ENCODE measurements at places on chromosomes 1 and 21.

DNA sequence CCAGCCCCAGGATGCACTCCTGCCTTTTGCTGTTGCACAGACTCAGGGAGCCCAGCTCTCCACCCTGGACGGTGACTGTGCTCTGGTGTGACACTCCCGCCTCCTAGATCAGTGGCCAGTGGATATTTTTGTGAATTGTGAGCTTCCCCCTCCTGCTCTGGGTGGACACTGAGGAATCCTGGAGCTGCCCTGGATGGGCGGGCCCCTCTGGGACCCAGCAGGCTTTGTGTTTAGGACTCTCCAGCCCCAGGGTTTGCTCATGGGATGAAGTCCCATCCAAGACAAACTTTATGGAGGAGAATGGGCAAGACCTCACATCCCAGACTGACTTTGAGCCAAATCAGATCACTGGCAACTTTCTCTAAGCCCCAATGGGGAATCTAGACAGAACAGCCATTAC, 16.1 kb downstream of the SLC6A9 start:
- DNase-seq, result no peak

GRCh38 chr1:248821641-248822040, 4.1 kb downstream of the SH3BP5L start:
- no peak for DNase-seq

DNA sequence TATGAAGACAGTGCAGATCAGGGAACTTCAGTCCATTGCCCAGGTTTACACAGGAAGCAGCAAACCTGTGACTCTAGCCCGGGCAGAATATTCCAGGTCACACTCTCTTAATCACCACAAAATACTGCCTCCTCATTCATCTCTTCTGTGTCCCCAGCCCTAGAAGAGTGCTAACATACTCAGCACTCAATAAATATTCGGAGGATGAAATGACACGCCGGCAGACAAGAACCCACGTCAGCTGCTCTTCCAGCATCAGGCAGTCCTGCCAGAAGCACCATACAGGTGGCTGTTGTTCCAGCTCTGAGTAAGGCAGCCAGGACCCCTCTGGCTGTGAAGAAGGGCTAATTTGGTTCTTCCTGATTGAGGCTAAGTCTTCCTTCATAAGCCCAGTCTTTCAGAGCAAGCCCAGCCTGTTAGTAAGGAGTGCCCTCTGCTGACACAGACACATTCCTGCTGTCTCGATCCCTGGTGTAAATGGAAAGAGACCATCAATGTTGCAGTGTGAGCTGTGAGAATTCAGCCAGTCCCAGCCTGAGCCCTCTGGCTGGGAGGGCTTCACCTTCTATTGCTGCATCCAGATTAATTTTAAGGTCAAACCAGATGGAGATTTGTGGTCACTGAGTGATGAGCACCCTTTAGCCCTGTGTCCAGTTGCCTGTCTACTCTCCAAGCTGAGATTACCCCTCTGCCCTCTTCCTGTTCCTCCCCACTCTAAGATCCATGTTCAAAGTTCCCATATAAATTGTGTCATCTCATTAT, 45.0 kb upstream of the KIRREL1 start:
- peak; percentile 53 for DNase-seq

GRCh38 chr1:12047120-12047876, 15.8 kb upstream of the TNFRSF8 start:
- DNase-seq, result no peak

DNA sequence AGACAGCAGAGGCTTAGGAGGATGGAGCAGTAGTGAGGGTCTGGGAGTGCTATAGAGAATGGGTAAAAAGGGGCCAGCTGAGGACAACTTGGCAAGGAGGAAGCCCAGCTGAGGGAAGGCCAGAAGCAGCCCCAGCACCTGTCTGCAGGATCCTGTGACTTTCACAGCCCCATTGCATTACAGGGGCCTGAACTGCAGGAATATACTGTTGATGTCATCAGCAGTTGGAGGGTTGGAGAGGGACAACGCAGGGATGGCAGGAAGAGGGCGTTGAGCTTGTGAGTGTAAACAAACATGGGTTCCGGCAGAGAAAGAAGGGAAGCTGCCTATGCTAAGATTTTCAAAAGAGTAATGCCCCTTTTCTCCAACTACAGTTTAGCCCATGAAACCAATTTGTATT, 628.5 kb downstream of the SMYD3 start:
- no peak for DNase-seq

GRCh38 chr1:105419030-105419429, 1637.4 kb upstream of the PRMT6 start:
- no peak for DNase-seq

GRCh38 chr1:32960819-32961355, 3.7 kb downstream of the RNF19B start:
- DNase-seq, result no peak

DNA sequence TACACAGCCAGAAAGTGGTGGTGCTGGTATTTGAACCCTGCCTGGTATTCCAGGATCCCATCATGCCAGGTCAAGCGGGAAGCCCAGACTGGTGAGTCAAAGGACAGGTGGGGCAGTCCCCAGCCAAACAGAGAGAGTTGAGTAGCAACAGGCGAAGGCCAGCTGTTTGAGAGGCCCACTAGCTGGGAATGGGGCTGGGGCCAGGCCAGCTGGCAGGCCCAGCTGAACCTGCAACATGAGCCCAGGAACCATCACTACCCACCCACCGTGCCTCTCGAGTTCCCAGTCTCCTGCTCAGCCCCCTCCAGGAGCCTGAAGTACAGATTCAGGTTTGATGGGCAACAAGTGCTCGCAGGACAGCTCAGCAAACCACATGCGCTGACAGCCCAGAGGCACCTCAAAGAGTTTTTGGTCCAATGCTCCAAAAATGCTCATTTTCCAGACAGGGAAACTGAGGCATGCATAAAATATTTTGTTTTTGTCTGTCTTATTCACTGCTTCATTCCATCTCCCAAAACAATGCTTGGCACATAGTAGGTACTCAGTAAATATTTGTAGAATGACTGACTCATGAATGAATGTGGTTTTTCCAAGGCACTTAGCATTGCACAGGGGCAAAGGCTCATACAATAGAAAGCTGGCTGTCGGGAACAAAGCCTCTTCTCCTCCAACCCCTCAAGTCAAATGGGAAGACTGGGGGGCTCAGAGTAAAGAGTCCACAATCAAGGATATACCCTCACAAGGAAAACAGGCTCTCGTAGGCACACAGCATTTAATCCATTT, 42.5 kb upstream of the CLIC4 start:
- no peak for DNase-seq

- DNase-seq, result no peak
Observed at GRCh38 chr1:95701450-95702173, 467.6 kb downstream of the RWDD3 start.

DNA sequence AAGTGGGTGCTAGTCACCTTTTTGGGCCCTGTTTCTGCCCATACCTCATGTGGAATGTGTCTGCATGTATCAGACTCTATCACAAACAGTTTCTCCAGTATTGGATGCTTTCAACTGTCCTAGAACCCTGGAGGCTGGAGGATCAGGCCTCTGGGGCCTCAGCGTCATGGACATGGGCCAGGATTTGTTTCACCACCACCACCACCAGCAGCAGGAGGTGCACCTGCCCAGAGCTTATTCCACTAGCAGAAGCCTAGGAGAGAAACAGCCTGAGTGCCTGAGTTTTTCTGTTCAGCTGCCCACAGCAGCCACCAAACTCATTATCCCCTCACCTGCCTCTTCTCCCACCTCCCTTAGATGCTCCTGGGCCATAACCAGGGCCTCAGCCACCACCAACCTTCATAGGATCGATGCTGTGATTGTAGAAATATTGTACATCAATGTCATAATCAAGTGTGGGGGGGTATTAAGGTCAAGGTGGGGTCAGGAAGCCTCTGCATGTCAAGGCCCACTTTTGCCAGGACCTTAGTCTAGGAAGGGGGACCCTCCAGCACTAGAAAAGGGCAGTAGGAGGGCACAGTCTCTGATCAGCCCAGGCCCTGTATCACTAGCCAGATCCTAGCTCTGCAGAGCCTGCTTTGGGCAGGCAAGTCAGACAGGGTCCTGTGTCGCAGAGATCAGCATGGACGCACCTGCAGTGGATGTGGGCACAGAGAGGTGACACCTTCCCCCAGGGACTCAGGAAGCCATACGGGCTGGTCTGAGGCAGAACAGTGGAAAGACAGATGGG, 9.3 kb downstream of the DMAP1 start:
- DNase-seq, result no peak

- DNase-seq, result no peak
Observed at GRCh38 chr1:225981714-225982113, 17.4 kb downstream of the SDE2 start.

GRCh38 chr21:35043549-35043948, 5.6 kb downstream of the RUNX1 start:
- DNase-seq, result no peak

- no peak for DNase-seq
Observed at GRCh38 chr1:151290709-151291303, 8.7 kb downstream of the ZNF687 start.

- no peak for DNase-seq
Observed at GRCh38 chr1:195831789-195832188, 776.5 kb downstream of the KCNT2 start.
